ENCODE measurements at places on chromosomes 5 and 9.
A peak's percentile ranks its signal among the peaks of the same experiment; 100 is the strongest.

- DNase-seq: peak; percentile 20
These were observed 485 bp downstream of the TGFBR1 start for GRCh38 chr9:99105152-99106043.

DNA sequence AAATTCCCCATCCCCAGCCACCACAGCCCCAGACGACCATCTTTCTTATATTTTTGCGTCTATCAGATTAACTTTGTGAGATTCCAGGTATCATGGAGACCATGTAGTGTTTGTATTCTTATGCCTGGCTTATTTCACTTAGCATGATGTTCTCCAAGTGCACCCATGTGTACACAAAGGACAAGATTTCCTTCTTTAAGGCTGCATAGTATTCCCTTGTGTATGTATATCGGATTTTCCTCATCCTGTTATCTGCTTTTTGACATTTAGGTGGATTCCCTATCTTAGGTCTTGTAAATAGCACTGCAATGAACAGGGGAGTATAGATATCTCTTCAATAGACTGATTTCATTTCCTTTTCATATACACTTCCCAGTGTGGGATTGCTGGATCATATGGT lies 5.3 kb upstream of the TAF11L2 start:
- DNase-seq: no peak

DNA sequence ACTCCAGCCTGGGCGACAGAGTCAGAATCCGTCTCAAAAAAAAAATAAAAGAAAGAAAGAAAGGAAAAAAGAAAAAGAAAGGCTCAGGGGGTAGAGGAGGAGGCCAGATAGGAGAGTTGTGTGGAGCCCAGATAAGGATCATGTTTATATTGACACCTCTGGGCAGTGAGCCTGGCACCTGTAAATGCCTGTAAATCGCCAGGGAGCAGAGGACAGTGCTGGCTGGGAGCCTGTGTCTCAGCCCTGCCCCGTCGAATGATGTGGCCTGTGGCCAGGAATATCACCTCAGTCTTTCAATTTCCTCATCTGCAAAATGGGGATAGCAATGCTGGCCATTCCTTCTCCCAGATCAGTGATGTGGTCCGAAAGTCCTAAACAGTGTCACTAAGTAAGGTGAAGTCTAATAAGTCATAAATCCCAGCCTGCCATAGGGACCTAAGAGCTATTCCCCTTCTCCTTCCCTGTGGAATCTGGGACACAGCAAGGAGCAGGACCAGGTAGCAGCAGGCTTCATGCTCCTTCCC lies 10.3 kb upstream of the ABO start:
- no peak for DNase-seq

GRCh38 chr5:142922223-142922952 lies 152.2 kb downstream of the ARHGAP26 start:
- no peak for DNase-seq

- DNase-seq: no peak
These were observed 12.4 kb downstream of the GZMK start for GRCh38 chr5:55036477-55036876.

- no peak for DNase-seq
These were observed 12.2 kb upstream of the VAV2 start for GRCh38 chr9:134004131-134004873.

DNA sequence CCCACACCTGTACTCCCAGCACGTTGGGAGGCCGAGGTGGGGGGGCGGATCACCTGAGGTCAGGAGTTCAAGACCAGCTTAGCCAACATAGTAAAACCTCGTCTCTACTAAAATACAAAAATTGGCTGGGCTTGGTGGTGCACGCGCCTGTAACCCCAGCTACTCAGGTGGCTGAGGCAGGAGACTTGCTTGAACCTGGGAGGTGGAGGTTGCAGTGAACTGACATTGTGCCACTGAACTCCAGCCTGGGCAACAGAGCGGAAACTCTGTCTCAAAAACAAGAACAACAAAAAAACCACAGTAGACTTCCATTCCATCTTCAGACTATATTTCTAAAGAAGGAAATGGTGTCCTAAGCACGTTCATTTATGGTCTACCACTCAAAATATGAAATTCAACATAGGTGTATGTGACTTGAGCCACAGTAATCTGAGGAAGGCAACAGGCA lies 14.2 kb upstream of the SERINC5 start:
- no peak for DNase-seq

- DNase-seq: no peak
These were observed 30.1 kb downstream of the NDUFS6 start for GRCh38 chr5:1831257-1831656.

- DNase-seq: no peak
These were observed 224.1 kb downstream of the CACNA1B start for GRCh38 chr9:138101444-138102234.

DNA sequence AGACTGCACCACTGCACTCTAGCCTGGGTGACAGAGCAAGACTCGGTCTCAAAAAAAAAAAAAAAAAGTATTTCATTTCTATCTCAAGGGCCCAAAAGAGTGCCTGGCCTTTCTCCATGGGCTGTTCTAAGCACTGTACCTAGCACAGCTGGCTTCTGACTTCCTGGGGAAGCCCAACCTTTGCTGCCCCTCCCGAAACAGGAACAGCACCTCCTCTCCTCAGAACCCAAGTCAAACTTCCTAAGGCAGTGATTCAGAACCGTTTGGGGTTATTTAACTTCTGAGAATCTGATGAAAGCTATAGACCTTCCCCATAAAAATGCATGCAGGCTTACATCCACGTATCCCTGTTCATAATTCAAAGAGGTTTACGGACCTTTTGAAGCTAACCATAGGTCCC lies 57.8 kb downstream of the NRG2 start:
- DNase-seq: no peak

- no peak for DNase-seq
These were observed 43.4 kb downstream of the IRF1 start for GRCh38 chr5:132447196-132447595.

Measured in effector CD4-positive, alpha-beta T cell (primary cell).